ENCODE measurements at places on chromosomes 2 and 18.

- DNase-seq = no peak
These were observed 1.3 kb downstream of the IGFBP2 start for GRCh38 chr2:216634370-216635148.

GRCh38 chr2:212863185-212863588 lies 288.2 kb downstream of the IKZF2 start:
- DNase-seq = no peak

DNA sequence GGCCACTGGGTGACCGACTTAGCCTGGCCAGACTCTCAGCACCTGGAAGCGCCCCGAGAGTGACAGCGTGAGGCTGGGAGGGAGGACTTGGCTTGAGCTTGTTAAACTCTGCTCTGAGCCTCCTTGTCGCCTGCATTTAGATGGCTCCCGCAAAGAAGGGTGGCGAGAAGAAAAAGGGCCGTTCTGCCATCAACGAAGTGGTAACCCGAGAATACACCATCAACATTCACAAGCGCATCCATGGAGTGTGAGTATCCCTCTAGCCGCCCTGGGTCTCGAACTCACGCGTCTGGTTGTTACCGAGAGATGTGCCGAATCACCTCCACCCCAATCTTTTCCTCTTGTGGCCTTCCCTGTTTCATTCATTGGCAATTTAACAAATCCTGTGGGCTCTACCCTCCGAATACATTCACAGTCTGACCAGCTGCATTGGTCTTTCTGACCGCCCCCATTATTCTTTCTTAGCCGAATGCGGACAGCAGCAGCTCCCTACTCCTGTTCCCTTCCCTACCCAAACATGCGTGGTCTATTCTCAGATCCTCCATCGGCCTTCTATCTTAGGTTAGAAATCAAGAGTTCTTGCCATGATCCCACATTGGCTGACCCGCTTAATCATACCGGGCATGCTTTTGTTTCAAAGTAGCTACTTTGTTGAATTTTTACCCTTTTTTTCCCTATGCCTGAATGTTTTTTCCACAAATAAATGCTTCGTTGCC lies 631 bp downstream of the RPL31 start:
- DNase-seq = no peak

GRCh38 chr18:22424565-22424963 lies 6.8 kb upstream of the CTAGE1 start:
- DNase-seq = no peak

GRCh38 chr18:79796016-79796415 lies 1.7 kb upstream of the KCNG2 start:
- DNase-seq = no peak

- DNase-seq = no peak
These were observed 93.8 kb downstream of the C2orf74 start for GRCh38 chr2:61255580-61256437.

DNA sequence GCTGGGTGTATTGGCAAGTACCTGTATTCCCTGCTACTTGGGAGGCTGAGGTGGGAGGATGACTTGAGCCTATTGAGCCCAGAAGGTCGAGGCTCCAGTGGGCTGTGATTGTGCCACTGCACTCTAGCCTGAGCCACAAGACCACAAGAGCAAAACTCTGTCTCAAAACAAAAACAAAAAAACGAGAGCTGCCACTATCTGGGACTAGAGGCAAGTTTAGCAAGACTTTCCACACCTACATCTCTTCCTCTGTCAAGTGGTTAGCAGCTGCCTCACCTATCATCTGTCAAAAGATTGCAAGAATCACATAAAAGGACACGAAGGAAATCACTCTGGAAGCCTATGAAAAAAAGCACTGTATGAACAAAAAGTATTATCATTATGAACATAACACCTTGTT lies 55.2 kb upstream of the RIOK3 start:
- DNase-seq = no peak

GRCh38 chr2:237541243-237541642 lies 25.1 kb upstream of the PRLH start:
- no peak for DNase-seq

- no peak for DNase-seq
These were observed 22.1 kb upstream of the PTPN2 start for GRCh38 chr18:12906119-12906518.

DNA sequence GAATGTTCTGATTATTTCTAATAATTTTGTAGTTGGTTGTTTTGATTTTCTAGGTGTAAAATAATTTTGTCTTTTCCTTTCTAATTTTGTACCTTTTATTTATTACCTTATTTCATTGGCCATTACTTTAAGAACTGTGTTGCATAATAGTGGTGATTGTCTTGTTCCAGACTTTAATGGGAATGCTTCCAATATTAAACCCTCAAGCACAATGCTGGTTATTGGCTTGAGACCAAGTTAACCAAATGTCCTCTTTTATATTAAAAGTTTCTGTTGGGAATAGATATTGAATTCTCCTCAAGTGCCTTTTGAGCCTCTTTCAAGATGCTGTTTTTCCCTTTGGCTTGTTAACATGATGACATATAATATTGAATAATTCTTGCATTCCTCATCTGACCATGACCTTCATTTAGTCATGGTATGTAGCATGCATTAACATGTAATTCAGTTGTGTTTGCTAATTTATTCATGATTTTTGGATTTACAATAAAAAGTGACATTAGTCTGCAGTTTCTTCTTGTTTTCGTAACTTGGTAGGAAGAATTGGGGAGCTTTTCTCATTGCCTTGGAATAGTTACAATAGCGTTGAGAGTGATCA lies 141.7 kb downstream of the DIS3L2 start:
- DNase-seq = no peak

GRCh38 chr2:181235683-181236459 lies 221.3 kb upstream of the ITGA4 start:
- no peak for DNase-seq

DNA sequence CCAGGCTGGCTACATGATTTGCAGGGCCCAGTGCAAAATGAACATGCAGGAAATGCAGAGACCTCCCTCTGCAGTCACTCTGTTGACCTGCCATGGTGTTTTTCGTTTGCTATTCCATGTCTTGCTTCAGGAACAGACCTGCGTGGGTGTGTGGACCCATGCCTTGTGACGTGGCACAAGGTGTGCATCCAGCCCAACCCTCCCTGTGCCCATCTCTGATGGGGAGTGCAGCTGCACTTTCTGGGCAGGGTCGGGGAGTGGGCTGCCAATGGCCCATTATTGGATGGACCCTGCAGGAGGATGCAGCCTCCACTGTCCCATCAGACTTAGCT lies 33.1 kb downstream of the NAPG start:
- DNase-seq = no peak

GRCh38 chr2:239950144-239951128 lies 74.7 kb downstream of the NDUFA10 start:
- no peak for DNase-seq

DNA sequence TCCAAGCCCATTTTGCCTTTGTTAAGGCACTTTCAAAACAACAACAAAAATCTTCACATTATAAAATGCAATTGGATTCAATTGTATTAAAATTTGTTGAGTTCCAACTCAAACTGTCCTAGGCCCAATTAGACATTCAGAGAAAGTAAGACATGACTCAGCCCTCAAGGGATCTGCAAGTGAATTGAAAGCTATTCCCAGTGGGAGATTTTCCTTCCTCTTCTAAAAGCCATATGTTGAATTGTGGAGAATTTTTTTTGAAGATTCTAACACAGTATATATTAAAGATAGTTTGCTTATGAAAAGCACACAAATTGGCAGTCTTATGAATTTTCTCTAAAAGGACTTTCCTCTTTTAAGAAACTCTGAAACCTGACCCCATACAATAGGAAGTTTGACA lies 268.0 kb upstream of the PARD3B start:
- DNase-seq = no peak

DNA sequence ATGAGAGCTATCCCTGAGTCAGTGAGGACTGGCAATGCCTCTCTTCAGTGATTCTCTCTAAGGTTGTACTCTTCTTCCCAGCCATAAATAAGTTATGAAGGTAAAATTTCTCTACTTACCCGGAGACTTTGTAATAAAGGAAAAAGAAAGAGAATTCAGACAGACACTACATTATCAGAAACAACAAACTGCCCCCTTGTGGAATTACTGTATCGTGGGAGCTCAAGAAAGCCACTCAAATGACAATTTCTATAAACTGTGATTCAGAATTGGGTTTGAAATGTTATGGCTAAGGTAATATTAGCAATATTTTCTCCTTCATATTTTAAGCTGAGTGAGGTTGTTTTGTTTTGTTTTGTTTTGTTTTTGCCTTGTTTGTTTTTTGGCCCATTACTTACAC lies 155.8 kb upstream of the TANK start:
- no peak for DNase-seq

GRCh38 chr2:71223767-71224333 lies 3.1 kb downstream of the PAIP2B start:
- DNase-seq = no peak

GRCh38 chr2:127622561-127623387 lies 23.2 kb upstream of the GPR17 start:
- no peak for DNase-seq

GRCh38 chr18:64365106-64365505 lies 216.2 kb upstream of the LINC00305 start:
- no peak for DNase-seq

DNA sequence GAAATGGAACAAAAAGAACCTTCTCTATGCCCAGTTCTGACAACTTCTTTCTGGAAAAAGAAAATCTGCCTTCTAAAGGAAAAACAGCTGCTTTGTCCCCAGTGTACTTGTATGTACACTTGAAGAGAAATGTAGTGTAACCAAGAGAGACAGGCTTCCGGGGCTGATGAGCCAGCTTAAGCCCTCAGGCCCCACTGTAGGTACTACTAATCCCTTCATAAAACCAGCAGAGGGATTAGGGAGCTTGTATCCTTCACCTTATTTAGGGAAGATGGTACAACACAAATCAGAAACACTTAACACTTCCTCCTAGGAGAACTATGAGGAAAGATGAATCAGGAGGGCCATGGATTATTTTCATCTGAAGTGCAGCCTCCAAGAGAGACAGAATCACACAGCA lies 18.8 kb upstream of the SUCLG1 start:
- no peak for DNase-seq

DNA sequence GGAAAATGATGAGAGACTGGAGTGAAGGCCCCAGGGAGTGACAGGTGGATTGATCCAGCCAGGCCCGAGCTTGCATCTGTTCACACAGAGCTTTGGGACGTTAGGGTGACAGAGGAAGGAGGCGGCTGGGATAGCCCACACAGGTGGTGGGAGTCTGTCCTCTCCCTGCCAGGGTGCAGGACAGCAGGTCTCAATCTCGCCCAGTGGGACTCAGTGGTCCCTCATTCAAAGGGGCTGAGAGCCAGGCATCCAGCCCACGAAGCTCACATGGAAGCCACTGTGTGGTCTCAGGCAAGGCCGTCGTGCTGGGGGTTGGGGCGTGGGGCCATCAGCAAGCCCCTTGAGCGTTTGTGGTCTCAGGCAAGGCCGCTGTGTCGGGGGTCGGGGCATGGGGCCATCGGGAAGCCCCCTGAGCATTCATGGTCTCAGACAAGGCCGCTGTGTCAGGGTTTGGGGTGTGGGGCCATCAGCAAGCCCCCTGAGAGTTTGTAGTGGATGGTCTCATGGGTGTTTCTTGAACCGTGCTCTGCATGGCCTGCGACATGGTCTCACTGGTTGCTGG lies 8.3 kb downstream of the KCNG2 start:
- DNase-seq = no peak

GRCh38 chr2:4483050-4483449 lies 779.7 kb downstream of the DCDC2C start:
- no peak for DNase-seq

GRCh38 chr2:50066873-50067272 lies 912.6 kb upstream of the FSHR start:
- DNase-seq = no peak

DNA sequence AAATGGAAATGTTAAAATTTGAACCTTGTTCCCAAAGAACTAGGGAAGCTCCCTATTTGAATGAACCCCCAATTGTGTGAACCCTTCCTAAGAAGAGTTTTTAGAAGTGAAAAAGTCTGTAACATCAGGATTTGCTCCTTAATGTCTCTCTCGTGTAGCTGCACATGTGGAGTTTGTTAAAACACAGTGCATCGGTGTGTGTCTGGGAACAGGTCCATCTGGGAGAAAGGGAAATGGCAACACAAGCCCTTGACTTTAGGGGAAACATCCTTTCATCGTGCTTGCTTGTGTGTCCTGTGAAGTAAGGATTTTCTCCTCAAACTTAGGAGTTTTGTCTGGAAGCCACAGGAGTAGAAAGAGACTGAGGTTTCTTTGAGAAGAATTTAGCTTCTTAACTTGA lies 203.9 kb downstream of the PRKCE start:
- DNase-seq = no peak

GRCh38 chr18:59681521-59682004 lies 15.7 kb downstream of the CCBE1 start:
- DNase-seq = no peak

- no peak for DNase-seq
These were observed 45.5 kb upstream of the FZD5 start for GRCh38 chr2:207815254-207815653.

DNA sequence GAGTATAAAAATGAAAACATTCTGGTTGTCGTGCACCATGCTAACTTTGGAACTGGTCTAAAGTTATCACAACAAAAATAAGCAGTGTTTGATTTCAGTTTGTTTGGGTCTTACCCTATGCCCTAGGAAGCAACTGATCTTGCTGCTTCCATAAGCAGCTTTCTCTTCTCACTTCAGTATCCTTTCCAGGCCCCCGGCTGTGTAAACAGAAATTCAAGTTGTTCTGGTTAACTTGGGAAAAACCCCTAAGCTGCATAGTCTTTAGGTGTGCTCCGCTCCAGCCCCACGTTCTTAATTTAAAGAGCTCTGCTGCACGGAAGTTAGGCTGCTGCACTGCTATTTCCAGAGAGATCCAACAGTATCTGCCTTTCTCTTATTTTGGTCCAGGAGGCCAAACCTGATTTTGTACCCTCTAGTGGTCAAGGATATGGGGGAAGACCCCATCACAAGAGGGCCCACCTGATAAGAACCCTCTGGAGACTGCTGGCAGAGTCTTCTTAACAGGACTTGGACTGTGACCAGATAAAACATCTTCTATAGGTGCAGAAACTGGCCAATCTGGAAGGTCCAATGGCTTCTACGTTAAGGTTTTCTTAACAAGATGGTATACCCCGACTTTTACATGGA lies 69.1 kb downstream of the FEZ2 start:
- DNase-seq = no peak

GRCh38 chr2:116133381-116133942 lies 1681.0 kb upstream of the DDX18 start:
- DNase-seq = no peak

DNA sequence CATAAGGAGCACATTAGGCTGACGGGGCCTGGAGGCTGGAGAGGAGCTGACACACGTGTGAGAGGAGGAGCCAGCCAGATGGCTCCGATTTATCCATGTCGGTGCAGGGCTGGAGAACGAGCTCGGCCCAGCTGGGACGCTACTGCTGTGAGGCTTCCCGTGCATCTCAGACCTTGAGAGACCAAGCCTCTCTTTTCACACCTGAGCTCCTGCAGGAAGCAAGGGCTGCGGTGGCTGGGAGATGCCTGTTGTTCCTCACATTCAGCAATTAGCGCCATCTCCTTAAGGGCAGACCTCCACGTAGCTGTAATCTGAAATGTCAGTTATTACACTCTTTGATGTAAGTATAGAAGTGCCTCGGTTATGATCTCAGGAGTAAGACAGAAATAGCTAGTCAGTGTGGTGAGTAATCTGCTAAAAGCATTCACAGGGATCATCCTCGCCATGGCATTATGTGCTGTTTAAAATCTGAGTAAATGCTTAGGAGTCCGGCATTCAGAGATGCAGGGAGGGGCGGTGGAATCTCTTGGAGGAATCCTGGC lies 107.9 kb downstream of the PRKCE start:
- no peak for DNase-seq
